Stimulated activated naive CD4-positive, alpha-beta T cell treated with Interleukin-2 at 50 U/mL for 16 hours (primary cell): ENCODE measurements at places on chromosomes 11 and 22.
A peak's percentile ranks its signal among the peaks of the same experiment; 100 is the strongest.

GRCh38 chr22:38868886-38869381, 3.1 kb downstream of the CBX6 start:
- peak; percentile 79 for DNase-seq

- DNase-seq = no peak
These were observed 15.4 kb upstream of the ST14 start for GRCh38 chr11:130144141-130144540.

- no peak for DNase-seq
These were observed 516.2 kb downstream of the TBC1D22A start for GRCh38 chr22:47278655-47279054.

DNA sequence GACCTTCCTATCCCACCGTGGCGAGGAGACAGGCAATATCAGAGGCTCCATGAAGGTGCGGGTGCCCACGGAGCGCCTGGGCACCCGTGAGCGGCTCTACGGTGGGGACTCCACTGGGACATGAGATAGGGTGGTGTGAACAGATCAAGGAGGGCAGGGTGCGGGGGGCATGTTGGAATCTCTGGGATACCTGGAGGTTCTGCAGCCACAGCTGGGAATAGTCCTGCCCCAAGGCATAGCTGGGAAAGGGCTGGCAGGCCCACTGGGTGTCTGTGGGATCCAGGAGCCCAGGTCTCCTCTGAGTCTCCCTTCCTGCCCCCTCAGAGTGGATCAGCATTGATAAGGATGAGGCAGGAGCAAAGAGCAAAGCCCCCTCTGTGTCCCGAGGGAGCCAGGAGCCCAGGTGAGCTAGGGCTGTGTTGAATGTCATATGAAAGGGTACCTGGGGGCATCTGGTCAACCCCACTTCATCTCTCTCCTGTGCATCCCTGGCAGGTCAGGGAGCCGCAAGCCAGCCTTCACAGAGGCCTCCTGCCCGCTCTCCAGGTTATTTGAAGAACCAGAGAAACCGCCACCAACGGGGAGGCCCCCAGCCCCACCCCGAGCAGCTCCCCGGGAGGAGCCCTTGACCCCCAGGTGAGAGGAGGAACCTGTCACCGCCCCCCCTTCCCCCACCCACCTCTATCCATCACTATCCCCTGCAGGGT, 8.5 kb downstream of the PHOX2A start:
- no peak for DNase-seq

DNA sequence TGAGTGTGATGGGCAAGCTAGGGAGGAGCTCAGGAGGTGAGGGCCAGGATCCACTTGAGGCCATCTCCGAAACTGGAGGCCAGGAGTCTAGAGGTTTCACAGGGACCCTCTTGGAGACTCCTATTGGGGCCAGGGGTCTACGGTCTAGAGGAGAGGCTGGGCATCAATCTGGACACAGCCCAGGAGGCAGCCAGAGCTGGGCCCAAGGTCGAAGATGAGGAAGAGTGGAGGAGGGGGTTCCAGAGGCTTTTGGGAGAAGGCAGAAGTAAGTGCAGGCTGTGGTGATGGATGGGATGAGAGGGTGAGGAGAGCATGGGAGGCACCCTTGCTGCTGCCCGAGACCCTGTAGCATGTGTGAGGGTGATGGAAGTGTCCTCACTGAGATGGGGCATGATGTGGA, 56.6 kb downstream of the LRRC32 start:
- DNase-seq = no peak

DNA sequence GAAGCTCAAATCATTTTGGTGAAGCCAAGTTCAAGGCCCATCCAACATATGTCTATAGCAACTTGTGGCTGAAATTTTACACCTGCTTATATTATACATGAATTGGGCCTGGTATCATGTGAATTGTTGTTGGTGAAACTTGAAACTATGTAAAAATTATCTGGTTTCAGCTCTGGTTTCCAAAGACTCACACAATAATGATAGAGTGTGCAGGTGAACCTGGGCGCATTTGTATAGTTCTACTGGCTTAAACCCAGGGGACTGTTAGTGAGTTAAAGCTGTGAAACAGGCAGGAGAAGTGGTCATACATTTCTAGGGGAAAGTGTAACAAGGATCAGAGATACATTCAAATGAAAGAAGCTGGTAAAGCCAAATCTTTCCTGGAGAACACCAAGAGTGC, 627.3 kb downstream of the METTL15 start:
- DNase-seq = no peak

DNA sequence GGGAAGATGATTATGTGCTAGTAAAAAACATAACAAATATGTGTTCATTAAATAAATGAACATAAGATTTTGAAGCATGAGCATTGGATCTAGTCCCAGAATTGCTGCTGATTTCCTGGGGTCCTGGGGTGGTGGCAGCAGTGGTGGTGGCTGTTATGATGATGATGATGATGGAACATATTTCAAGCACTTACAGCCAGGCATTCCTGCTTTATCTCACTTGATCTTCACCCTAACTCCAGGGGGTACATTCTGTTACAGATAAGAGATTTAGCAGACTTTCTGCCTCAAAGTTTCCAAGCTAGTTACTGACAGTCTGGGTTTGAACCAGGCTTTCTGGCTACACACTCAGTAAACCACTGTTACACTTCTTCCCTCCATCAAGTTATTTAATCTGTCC, 5.2 kb downstream of the TRAPPC4 start:
- DNase-seq = no peak

DNA sequence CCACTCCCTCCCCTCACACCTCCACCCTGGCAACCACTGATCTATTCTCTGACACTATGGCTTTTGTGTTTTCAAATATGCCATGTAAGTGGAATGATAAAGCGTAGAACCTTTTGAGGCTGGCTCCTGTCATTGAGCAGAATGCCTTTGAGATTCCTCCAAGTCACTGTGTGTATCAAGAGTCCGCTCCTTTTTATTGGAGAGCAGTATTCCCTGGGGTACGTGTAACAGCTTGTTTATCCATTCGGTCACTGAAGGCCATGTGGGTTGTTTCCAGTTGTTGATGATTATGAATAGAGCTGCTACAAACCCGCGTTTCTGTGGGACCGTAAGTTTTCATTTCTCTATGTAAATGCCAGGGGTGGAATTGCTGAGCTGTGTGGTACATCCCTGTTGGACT, 10.3 kb downstream of the TP53I11 start:
- DNase-seq = no peak

GRCh38 chr11:3056296-3057068, 741 bp downstream of the CARS1 start:
- DNase-seq = peak; percentile 33

DNA sequence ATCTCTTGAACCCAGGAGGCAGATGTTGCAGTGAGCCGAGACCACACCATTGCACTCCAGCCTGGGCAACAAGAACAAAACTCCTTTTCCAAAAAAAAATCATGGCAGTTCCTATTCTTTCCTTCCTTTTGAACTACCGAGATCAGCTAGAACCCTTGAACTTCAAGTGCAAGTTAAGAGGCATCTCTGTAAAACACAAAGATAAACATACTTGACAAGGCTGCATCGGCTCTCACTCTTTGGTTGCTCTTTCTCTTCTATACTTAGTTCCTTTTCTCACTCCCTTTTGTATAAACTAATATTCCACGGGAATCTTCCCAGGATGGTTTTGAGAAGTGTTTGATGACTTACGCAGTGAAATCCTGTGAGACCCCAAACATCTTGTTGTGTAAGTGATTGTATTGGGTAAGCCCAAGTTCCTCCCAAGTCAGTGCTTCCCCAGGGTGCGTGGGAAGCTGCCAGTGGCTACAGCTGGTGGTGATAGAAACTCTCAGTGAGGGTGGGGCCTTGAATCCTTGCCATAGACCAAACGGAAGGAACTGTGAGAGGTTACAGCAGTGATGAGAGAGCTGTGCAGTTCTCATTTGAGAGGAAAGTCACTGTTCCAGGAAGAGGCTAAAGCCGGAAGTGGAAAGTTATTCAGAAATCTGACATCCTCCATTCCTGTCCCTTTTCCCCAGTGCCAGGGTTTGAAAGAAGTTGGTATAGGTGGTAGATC, 24.1 kb upstream of the CDC42EP2 start:
- DNase-seq = no peak

- no peak for DNase-seq
These were observed 3.3 kb upstream of the DIXDC1 start for GRCh38 chr11:111933872-111934271.

DNA sequence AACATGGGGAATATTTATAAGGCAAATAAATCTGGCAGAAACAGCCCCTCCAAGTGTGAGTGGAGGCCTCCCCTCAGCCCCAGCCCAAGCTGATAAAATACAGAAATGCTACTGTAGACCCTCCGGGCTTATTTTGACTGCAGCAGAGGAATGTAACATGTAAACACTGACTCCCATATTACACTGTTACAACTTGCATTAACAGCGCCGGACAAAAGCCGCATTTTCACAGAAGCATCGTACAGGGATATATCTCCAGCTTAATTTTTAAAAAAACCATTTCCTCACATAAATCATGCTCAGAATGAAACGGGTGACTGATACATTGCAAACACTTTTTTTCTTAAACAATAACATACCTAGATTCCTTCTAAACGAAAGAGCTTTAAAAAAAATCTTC, 36.6 kb upstream of the COMT start:
- no peak for DNase-seq

GRCh38 chr11:64800303-64801157, 2.5 kb downstream of the MAP4K2 start:
- no peak for DNase-seq

GRCh38 chr11:95248666-95249467, 17.9 kb upstream of the SESN3 start:
- DNase-seq = no peak

GRCh38 chr11:94196363-94196762, 67.7 kb downstream of the PANX1 start:
- DNase-seq = no peak

DNA sequence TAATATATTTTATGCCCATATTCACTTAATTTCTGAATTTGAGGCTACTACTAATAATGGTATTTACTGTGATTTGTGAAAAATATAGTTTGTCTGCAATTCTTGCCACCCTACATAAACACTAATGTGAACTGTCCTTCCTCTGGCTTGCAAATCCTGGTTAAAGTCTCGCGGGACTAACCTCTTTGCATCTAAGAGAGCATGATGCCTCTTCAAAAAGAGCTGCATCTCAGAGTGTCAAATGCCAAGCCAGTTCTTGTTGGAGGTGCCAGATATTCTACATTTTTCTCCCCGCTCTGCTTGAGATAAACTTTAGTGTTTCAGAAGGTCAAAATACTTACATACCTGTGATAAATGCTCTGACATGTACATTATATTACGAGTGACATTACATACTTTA, 2.1 kb downstream of the ARHGAP42 start:
- DNase-seq = no peak

GRCh38 chr22:46508491-46508999, 28.9 kb downstream of the CELSR1 start:
- no peak for DNase-seq

DNA sequence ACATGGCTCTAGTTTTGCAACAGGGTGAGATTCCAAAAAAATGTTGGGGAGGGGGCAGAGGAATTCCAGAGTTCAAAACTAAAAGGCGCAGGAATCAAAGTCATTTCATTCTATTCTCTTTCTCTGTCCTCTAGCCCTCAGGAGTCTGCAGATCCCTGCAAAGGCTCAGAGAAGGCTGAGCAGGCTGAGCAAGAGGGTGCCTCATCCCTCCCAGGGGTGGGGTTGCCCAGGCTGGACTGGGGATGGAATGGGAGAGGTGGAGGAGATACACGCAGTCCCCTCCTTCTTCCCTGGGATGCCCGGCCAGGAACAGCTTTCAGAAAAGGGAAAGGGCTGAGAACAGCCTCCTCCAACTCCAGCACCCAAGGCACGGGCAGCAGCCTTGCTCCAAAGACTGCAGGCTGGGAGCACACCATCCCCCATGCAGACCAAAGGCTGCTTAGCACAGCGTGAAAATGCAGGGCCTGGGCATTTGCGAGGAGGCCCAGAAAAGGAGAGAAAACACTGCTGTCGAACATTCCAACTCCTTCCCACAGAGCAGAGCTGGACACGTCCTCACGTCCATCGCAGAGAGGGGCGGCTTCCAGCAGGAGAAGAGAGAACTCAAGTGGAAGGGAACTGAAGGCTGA, 51.8 kb downstream of the MN1 start:
- no peak for DNase-seq

GRCh38 chr22:40412441-40412840, 42.0 kb downstream of the SGSM3 start:
- DNase-seq = no peak

DNA sequence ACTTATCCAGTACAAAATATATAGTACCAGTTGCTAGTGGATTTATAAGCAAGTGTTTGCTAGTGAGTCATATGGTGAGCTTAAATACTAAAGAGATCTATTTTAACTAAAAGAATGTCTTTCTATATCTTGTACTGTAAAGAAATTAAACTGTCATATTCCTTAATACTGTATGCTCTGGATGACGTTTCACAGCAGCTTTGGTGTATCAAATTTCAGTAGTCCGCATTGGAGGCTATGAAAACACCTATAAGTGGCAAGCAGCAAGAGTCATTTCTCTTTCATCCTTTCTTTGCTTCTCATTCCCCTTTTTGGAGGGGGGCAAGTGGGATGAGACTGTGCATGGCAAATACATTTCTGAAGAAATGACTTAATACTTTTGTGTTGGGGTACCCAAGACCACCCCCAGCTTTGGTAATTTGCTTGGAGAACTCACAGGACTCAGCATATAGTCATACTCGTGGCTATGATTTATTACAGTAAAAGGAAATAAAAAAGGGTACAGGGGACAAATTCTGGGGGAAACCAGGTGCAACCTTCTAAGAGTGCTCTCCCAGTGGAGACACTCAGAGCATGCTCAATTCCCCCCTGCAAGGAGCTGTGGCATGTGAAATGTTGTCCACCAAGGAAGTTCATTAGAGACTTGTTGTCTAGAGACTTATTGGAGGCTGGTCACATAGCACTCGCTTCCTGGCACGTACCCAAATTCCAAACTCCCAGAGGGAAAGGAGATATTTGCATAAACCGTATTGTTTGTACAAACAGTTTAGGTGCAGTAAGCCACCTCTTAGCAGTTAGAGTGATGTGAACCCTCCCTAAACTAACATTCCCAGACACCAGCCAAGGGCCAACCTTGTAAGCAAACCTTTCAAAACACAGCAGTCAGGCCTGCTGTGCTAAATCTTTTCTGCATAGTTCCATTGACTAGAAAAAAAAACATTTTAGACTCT, 210.8 kb downstream of the PGR start:
- no peak for DNase-seq

DNA sequence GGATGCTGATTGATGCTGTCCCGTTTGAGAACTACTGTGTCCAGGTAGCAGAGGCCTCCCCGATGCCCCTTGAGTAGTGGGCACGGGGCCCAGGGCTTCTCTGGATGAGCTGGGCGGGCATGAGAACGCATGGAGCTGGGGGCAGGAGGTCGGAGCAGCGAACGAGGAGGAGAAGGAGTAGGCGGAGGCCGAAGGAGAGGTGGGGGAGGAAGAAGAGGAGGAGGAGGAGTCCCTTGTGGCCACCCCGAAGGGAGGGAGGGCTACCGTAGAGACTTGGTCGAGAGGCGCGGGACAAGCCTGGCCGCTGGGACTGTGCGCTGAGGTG, 62.9 kb downstream of the CRYBB2 start:
- DNase-seq = no peak

- DNase-seq = no peak
These were observed 128.0 kb upstream of the ANO1 start for GRCh38 chr11:69950120-69950519.

- DNase-seq = no peak
These were observed 101.7 kb downstream of the MORC2 start for GRCh38 chr22:30866811-30867271.
